ENCODE measurements at places on chromosomes 1 and 21. TPM values are rescaled to one million over a fixed set of nuclear protein-coding genes. Genes with fewer than 3 reads are reported as not detected.

Gene FPGT
- total RNA-seq: 15.1 TPM

DNA sequence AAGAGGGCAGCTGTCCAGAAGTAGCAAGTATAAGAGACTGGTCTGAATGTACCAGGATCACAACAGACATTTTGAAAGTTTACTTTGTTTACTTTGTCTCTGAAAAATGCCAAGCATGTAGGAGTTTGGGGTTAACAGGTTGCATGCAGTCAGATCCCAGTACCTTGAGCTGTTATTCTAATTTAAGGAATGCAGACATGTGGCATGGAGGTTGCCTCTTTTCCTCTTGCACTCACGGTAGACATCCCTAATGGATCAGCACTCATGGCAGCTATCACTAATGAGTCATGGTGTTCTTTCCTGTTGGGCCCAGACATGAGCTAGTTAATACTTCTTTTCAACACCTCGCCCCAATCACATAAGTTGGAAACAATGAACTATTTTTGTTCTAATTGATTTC is 67.3 kb downstream of the GADD45A start:
- DNase-seq: no peak

DNA sequence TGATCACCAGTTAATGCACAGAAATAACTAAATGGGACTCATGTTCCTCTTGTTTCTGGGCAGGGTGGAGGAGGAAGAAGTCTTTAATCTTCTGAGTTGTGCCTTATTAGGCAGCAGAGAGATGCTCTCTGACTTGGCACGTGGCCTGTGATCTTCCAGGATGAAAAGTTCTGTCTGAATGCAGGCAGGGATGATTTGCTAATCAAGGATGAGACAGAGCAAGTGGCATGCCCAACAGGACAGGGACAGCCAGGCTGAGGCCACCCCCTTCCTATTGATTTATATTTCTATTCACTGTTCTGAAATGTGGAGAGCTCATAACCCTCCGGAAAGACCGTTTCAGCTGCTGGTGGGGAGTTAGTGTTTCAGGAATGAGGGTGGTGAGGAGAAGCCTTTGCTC is 477.8 kb upstream of the CAMK1G start:
- DNase-seq: no peak

GRCh38 chr1:65343286-65343685 is 33.9 kb downstream of the DNAJC6 start:
- no peak for DNase-seq

Data from suprapubic skin (tissue), 4 donors.